ENCODE measurements at places on chromosomes 7 and 10.

DNA sequence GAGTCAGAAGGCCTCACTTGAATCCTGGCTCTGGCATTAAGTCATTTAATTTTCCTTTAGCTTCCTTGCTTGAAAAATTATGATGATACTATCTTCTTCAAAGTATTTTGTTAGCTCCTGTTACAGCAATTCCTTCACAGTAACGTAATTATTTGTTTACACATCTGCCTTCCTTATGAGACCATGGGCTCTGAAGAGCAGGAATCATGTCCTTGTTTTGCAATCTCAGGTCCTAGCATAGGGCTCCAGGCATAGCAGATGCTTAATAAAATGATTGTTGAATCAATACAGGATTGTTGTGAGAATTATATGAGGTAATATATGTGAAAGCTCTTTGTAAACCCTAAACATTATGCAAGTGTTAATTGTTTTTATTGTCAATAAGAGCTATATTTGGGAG, 25.5 kb downstream of the KLHDC10 start:
- DNase-seq, result no peak

DNA sequence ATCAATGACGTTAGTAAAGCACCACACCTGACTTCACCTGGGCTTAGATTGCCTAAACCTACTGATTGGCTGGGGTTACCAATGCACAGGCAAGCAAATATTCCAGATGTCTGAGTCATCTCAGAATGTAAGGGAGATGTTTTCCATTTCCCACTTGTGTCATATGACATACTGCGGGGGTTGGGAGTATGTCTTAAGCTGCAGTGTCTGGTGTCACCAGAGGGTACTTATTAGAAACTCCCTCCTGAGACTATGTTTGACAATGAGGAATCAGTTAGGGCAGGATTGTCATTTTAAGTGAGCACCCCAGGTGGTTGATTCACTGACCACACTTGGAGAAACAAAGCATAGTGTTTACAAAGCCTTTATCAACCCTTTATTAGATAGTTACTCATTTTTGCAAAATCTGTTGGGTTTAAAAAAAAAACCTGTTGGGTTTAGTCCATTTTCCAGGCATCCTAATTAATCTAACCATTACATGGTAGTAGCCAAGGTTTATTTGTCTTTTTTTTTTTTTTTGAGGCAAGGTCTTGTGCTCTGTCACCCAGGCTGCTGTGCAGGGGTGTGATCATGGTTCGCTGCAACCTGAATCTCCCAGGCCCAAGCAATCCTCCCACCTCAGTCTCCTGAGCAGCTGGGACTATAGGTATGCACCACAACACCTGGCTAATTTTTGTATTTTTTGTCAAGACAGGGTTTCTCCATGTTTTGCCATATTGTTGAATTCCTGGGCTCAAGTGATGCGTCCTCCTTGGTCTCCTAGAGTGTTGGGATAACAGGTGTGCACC, 72.5 kb downstream of the CDK6 start:
- DNase-seq, result no peak

GRCh38 chr10:31073996-31074721, 42.5 kb upstream of the ZNF438 start:
- no peak for DNase-seq

GRCh38 chr10:72564596-72564995, 61.3 kb downstream of the MICU1 start:
- no peak for DNase-seq

DNA sequence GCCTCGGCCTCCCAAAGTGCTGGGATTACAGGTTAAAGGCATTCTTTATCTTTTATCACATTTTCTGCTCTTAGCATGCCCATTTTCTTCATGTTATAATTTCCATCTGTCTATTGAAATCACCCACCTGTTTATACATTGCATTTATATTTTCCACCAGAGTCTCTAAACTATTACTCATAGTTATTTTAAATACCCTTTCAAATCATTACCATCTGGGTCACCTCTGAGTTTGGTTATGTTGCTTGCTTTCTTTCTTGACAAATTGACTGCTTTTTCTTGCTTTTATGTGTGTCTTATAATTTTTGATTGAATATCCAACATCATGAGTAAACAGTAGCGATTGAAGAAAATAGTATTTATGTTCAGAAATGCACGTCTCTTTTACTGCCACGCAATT, 71.4 kb downstream of the TMEM270 start:
- no peak for DNase-seq

DNA sequence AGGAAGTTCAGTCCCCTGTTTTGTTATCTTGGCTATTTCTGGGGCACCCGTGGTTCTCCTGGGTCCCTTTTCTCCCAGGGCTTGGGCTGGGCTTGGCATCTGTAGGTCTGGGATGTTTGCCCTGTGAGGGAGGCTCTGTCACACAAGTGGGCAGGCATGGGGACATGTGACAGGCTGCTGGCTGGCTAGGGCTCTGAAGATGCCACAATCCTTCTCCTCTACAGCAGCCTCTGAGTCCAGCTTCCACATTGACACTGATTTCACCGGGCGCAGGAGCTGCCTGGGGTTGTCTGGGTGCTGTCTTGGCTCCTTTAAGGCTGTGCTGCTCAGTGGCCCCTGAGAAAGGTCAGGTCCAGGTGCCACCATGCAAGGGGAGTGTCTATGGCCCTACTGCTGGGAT, 37.4 kb upstream of the ZNF716 start:
- DNase-seq, result no peak

GRCh38 chr10:31820096-31820495, 108.5 kb downstream of the ARHGAP12 start:
- no peak for DNase-seq

GRCh38 chr10:34290412-34291081, 524.5 kb downstream of the PARD3 start:
- no peak for DNase-seq

- no peak for DNase-seq
Observed at GRCh38 chr7:45888185-45888992, at the start of gene IGFBP1. TSS of gene IGFBP1 (plus strand) at chr7:45888488. CDS start at chr7:45888653, 165 bp downstream.

Data from activated gamma-delta T cell treated with Interleukin-2 at 50 U/mL for 16 hours (primary cell).